ENCODE measurements at places on chromosomes 16 and 17.

DNA sequence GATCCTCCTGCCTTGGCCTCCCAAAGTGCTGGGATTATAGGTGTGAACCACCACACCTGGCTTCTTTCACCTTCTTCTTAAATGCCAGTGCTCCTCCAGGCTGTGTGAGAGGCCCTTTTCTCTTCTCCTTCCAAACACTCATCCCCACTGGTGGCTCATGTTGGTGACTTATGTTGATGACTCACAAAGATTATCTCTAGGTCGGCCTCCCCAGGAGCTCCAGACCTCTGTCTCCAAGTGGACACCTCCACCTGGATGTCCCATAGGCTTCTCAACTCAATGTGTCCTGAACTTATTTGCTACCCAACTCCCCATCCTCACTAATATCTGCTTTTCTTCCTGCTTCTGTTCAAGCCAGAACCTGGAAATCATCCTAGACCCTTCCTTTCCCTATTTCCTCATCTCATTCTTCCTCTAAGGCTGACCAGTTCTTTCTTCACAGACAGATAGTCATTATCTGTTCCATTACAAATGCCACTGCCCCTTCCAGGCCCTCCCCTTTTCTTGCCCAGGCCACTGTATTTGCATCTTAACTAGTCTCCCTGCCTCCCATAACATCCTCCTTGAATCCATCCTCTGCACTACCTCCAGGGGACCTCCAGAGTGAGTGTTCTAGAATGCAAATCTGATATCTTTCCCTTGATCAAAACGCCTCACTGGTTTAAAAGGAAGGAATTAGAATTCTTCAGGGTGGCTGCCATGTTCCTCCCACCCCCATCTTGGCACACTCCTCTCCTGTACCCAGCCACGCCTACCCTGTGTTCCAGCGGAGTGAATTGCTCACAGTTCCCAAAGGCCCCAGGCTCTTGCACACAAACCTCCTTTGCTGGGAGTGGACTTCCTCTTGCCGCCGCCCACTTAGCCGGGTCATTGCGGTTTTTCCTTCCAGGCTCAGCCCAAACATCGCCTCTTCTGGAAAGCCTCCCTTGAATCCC lies 34.8 kb upstream of the FBXO47 start:
- DNase-seq: no peak

DNA sequence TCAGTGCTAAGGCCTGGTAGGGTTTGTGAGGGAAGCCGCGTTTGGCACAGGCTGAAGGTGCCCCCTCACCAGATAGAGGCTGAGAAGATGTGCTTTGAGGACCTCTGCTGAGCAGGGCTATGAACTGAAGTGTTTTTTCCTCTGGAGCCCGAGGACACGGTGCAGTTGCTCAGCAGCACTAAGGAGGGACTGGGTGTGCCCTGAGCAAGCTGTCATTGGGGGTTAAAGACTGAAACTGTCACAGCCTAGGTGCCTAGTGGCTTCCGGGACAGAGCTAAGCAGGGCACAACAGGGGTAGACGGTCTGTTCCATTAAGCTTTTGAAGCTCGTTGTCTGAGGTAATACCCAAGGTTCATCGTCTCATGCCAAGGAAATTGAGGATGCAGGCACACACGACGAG lies 24.8 kb upstream of the ASGR2 start:
- no peak for DNase-seq

DNA sequence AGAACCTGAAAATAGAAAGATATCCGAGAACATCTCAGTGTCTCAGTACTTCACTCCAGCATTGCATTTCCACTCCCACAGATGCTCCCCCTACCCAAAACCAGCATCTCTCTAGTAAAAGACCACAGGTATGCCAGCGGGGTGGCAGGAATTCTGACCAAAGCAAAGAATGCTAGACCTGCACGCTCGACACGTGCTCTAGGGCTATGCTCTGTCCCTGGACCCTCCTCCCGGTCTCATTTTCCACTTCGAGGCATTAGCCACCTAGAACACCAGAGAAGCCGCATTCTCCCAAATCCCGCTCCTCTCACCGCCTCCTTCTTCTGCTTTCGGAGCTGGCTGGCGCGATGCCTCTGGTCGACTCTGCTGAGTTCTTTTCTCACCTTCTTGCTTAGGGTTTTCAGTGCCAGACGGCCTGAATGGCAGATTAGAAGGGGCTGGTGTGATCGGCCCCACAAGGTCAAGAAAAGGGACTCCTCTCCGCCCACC lies 487 bp downstream of the TSR1 start:
- no peak for DNase-seq

DNA sequence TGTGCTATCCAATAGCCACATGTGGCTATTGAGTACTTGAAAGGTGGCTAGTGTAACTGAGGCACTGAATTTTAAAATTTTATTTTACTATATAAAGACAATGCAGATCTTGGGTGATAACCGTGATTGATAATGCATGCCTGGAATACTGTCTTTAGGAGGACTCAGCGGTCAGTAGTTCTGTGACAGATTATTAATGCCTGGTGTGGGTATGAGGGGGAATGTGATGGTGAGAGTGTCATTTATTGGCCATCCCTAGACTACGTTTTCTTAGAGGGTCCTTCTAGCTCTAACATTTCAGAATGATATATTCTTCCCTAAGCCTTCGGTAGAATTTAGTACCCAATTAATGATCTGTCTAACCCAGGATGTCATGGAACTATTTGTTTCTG lies 157.6 kb downstream of the CPPED1 start:
- DNase-seq: no peak

DNA sequence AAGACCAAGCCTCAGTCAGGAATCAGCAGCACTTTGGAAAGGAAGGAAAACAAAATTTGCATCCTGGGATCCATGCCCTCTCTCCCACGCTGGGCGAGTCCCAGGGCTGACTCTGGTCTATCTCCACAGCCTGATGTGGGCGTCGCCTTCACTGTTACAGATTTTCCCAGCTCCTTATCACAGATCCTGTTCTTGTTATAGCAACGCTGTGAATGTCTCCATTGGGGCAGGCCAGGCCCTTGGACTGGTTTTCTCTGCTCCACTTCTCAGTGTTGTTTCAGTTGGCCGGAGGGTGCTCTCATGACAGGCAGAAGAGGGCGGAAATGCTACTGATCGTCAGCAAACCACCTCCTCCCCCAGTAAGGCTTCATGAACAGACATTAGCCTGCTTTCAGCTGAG lies 127.9 kb upstream of the CDH11 start:
- no peak for DNase-seq

GRCh38 chr17:12664894-12665262 lies 812 bp upstream of the MYOCD start:
- no peak for DNase-seq

- DNase-seq: no peak
These were observed 5.3 kb upstream of the MKS1 start for GRCh38 chr17:58224315-58224714.
